GM20000 (cell line): ENCODE measurements at places on chromosomes 13 and 19.
A peak's percentile ranks its signal among the peaks of the same experiment; 100 is the strongest.

GRCh38 chr19:10289836-10290356, at the start of gene ICAM5:
ICAM5 (plus strand) TSS chr19:10289952; CDS start chr19:10290044, 92 bp downstream.
- DNase-seq: no peak

DNA sequence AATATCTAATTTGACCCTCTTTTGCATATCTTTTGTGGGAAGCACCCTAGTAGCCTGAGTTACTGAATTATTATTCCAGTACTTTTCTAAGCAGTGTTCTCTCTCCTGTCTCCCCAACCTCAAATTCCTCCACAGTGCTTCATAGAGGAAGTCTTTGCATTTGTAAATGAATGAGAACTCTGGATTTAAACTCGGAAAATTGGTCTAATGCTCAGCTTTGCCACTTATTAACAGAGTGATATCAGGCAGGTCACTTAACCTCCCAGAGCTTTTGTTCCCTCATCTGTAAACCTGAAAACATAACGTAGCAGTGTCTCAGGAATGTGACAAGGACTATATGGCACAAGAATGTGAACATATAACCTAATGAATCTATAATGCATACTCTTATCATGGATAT, 26.2 kb downstream of the FREM2 start:
- DNase-seq: no peak

- no peak for DNase-seq
These were observed 4.2 kb upstream of the RGL3 start for GRCh38 chr19:11423164-11423790.

GRCh38 chr13:30751183-30751933, 16.0 kb downstream of the ALOX5AP start:
- no peak for DNase-seq

DNA sequence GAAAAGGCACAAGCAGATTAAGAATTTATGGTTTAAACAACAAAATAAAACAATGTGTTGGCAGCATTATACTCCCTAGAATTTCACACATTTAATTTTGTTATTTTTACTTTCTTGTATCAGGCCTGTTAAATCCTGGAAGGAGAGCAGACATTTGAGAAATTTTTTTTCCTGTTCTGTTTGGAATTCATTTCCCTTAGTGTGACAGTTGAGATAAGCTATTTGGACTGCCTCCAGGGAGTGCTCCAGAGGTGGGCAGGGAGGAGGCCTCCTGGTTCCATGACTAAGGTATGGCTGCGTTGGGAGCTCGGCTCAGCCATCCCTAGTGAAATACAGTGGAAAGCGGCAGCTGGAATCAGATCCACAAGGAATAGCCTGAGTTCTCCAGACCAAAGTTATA, 185.7 kb downstream of the KCNRG start:
- no peak for DNase-seq

GRCh38 chr13:74871369-74872070, 610.4 kb downstream of the TBC1D4 start:
- DNase-seq: no peak

DNA sequence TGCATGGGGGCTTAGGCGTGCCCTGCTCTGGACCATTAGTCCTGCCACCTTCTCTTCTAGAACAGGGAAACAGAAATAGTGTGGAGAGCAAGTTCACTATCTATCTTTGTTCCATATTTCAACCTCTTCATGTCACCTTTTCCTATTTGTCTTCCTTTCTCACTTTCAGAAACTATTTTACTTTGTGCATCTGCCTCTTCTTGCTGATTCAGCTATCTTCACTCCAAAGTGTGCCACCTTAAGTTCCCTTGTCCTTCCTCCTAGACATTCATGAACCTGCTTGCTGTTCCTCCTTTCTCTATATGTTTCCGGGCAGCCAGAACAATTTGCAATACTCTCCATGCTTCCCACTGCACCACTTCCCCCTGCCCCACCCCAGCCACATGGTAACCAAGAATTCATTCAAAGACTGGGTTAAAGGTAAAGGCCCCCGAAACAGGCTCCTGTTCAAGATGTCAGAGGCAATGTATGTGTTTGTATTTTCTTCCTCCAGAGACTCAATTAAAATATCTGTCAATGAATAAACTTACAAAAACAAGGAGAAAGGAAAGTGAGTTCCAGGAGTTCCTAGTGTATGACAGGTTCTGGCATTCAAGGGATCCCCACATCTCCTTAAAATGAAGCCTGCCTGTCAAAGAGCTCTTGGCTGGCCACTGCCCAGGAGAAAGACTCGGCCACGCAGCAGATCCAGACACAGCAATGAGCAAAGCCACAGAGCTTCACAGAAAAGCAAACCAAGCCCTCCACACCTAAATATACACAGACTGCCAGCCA, 268.1 kb downstream of the DNAJC15 start:
- no peak for DNase-seq

GRCh38 chr19:38386300-38386970, 1.4 kb downstream of the GGN start:
- DNase-seq: no peak

GRCh38 chr13:27018882-27019281, 152.7 kb downstream of the USP12 start:
- DNase-seq: no peak

DNA sequence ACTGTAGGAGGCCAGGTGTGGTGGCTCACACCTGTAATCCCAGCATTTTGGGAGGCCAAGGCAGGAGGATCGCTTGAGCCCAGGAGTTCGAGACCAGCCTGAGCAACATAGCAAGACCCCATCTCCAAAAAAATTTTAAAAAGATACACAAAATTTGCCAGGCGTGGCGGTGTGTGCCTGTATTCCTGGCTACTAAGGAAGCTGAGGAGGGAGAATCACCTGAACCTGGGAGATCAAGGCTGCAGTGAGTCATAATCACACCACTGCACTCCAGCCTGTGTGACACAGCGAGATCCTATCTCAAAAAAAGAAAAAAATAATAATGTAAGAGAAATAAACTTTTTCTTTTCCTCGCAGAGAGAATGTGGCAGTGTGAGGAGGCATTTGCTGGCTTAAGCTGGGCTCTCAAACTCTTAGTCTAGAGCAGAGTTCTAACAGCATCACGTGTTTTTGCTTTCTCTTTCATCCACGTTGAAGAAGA, 21.1 kb downstream of the FAM187B start:
- no peak for DNase-seq

- DNase-seq: no peak
These were observed 7.1 kb upstream of the PNMA8A start for GRCh38 chr19:46478356-46478986.

GRCh38 chr13:42652642-42653415, 78.9 kb downstream of the TNFSF11 start:
- DNase-seq: no peak

GRCh38 chr13:77222000-77222690, 104.7 kb downstream of the MYCBP2 start:
- DNase-seq: no peak

DNA sequence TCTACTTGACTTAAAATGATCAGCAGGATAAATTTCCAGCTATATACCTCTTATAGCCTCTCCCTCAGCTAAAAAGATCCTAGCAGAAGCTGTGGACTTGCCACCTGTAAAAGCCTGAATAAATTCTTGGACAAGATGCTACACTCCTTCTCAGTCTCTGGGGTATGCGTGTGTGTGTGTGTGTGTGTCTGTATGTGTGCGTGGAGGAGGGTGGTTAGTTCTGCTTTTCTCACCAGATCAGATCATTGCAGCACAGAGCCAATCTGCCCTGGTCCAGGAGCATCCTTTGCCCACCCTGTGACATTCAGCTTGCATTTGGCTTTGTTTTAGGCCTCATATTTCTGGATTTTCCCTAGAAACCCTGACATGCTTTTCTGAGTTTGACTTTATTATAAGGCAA, 438.3 kb downstream of the RFC3 start:
- no peak for DNase-seq

DNA sequence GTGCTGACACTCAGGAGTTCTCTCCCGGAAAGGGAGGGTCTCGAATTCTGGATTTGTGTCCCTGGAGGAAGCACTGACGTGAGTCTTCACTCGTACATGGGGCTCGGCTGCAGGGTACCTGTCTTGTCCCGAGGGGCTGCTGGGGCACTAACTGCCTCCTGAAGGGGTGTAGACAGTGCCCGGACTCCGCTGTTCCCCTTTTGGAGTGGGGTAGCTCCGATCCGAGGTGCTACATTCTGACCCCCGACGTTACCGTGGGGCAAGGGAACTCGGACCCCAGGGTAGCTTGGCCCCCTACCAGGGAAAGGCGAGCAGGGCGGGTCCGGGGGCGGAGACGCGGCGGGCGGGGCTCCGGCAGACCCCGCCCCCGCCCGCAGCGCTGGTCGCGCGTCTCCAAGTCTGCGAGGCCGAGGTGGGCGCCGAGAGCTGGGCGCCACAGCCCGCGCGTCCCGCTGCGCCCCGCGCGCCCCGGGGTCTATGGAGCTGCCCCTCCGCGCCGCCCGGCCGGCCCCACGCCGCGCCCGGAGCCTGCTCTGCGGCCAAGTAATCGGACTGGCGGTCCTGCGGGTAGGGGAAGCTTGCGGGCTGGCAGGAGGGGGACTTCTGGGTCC, at the start of gene NPAS1:
Gene NPAS1 (plus strand): TSS at position 407 of the 611 bp plus-strand sequence. CDS start 1,211 bp downstream, outside the sequence.
- peak; percentile 66 for DNase-seq

DNA sequence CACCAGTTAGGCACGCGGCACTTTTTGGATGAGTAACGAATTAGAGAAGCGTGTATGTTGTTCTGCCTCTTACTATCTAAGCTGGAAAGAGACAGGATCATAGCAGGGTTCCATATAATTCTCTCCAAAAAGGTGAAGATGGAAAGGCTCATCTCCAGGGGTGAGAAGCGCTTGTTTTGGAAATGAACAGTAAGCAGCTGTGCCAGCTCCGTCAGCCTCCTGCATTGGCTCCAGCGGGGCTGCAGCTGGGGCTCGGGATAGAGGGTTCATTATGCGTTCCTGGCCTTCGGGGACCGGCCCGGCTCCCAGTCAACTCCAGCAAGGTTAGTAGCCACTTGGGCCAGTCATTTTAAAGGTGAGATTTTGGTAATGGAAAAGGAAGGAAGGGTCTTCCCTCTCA, 155.5 kb downstream of the COL4A1 start:
- no peak for DNase-seq
